ENCODE measurements at places on chromosomes 6 and 20. TPM values are rescaled to one million over a fixed set of nuclear protein-coding genes. Genes with fewer than 3 reads are reported as not detected.

The SOX18 gene
- total RNA-seq = 0.34 TPM

The SAMD5 gene
- 12.6 TPM for total RNA-seq

The MATN4 gene
- total RNA-seq = not detected

The OLIG3 gene
- total RNA-seq = 0.27 TPM

The PSORS1C2 gene
- not detected for total RNA-seq

The IL17A gene
- total RNA-seq = not detected

The FKBP5 gene
- total RNA-seq = 7.3 TPM

The ARFGEF3 gene
- 6.1 TPM for total RNA-seq

The PRSS16 gene
- total RNA-seq = 16.2 TPM

The CST7 gene
- total RNA-seq = not detected

The KHDC1 gene
- total RNA-seq = 10.2 TPM

The FOXF2 gene
- 0.27 TPM for total RNA-seq

The FAM135A gene
- 22.7 TPM for total RNA-seq

The SLCO4A1 gene
- total RNA-seq = 4.3 TPM

The SDCBP2 gene
- 3.4 TPM for total RNA-seq

The SFT2D1 gene
- total RNA-seq = 26.6 TPM

The L3MBTL1 gene
- total RNA-seq = 44.3 TPM

The TRAPPC3L gene
- 1.7 TPM for total RNA-seq

The MOG gene
- total RNA-seq = 1.4 TPM

Data from mesothelial cell of epicardium (in vitro differentiated cells).